ENCODE measurements at places on chromosomes 7 and 10.

DNA sequence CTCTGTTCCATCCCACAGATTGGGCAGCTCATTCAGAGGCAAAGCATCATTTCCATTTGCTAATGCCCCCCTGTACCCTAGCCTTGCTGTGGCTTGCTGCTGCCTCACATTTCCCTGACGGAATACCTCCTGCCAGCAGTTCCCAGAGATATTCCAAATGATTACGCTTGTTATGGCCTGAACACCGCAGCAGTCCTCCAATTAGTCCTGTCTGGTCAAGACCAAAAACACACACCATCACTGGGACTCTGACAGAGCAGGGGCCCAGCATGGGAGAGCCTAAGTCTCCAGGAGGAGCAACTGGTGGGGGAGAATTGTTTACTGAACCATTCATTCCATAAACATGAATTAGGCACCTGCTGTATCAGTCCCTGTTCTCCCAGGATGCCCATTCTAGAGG is 6.1 kb downstream of the OGDHL start:
- DNase-seq, result no peak

DNA sequence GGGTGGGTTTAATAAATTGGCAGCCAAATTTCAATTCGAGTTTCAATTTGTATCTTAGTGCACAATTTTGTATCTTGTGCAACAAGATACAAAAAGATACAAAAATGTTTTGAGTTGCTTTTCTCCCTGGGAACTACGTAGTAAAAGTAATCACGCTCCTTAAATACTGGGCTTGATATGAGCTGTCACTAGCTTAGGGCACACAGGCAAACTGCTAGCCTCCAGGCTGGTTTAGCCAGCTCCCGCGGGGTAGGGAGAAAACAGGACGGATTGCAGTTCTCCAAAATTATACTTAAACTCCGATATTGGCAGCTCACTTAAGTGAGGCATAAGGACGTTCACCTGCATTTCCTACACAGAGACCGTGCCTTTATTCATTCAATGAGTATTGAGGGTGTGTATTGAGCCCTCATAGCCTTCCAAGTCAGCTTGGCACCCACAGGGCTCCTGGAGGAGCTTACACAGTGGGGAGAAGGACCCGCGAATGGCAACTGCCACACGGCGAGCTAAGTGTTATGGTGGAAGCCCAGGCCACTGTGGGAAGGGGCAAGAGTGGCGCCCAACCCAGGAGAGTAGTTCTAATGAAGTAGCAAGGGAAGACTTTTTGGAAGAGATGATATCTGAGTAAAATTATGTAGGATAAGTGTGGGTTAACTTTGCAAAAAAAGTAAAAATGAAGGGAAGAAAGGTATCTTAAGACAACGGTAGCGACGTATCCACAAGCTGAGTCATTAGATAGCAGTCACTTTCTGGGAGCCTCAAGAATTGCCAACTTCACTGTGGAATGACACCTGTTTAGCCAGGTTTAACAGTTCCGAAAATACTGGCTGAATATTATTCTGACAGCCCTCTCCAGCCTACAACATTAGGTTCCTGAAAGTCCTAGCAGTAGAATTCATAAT is 1.6 kb upstream of the EPC1 start:
- no peak for DNase-seq

- no peak for DNase-seq
Observed at GRCh38 chr10:25557136-25557535, 376.9 kb upstream of the MYO3A start.

DNA sequence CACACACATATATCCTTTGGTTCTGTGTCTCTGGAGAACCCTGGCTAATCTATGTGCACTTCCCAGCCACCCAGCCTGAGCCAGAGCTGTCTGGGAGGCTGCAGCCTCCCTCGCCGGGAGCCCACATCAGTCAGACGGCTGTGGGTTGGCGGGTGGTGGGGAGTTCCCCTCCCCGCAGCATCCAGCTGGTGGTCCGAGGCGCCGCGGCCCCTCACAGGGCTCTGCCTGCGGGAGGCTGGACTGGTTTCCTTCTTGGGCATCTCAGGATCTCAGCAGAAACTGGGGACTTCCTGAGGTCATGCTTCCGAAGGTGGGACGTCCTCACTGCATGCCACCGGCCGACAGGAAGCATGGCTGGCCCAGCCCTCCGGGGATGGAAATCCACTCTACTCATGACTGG is 22.0 kb upstream of the PSMG3 start:
- no peak for DNase-seq

GRCh38 chr10:70433581-70434280 is 7.8 kb downstream of the NODAL start:
- no peak for DNase-seq

Measured in T-helper 17 cell (primary cell).